ENCODE measurements at places on chromosomes 3 and 15.

DNA sequence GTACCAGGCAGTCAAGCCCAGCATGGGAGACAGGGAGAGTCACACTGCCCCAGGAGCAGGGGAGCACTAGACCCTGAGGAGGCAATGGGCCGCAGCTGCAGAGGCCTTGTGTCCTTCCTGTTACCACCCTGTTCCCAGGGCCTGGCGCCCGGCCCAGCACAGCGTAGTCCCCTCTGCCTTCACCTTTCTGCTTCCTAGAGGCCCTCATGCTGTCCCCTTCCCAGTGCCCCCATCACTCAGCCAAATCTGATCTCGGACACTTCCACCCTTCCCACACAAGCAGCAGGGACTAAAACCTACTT, 6.9 kb upstream of the TBC1D2B start:
- no peak for DNase-seq

DNA sequence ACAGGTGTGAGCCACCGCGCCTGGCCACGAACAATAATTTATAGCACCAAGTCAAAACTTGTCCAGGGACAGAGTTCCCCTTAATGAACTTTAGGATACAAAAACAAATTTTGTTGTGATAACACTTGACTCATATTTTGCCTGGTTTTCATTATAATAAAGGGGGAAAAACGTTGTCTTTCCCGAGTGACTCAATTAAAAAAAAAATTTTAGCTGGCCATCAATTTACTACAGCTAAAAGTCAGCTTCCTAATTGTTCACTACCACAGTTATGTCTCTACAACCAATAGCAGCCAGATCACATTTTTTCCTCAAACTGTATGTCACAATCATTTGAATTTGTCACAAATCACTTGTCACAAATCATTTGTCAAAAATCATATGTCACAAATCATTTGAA, 116.0 kb downstream of the P3H2 start:
- no peak for DNase-seq

DNA sequence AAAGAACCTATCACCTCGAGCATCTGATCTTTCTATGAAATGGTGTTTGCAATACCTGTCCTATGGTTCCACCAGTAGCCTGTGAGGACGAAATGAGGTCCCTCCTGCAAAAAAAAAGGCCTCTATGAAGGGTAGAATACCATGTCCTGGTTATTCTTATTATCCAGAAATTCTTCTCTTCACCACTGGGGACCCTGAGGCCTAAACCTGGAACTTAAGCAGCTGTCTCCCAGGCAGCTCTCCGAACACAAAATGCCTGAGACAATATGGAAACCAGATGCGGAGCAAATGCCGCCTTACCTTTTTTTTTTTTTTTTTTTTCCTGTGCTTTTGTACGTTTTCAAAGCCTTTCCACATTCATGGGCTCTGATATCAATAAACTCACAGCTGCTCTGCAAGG, 62.1 kb upstream of the WNT5A start:
- DNase-seq: no peak

GRCh38 chr3:49462222-49462621, 7.8 kb upstream of the DAG1 start:
- no peak for DNase-seq

- DNase-seq: no peak
Measured at GRCh38 chr3:71048948-71049347, 534.6 kb downstream of the FOXP1 start.

DNA sequence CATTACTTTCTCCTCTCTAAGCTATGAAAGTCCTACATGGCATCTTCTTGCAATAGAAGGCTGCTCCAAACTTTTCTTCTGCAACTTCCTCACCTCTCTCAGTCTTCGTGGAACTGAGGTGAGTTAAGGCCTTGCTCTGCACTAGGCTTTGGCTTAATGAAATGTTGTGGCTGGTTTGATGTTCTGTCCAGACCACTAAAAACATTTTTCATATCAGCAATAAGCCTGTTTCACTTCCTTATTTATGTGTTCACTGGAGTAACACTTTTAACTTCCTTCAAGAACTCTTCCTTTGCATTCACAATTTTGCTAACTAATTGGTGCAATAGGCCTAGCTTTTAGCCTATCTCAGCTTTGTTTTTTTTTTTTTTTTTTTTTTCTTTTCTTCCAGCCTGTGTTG, 335.3 kb upstream of the NECTIN3 start:
- DNase-seq: no peak

GRCh38 chr15:84953136-84953535, 28.5 kb upstream of the PDE8A start:
- DNase-seq: no peak

- no peak for DNase-seq
Measured at GRCh38 chr3:10242182-10243065, 5.8 kb upstream of the TATDN2 start.

- no peak for DNase-seq
Measured at GRCh38 chr3:15206662-15207576, 873 bp downstream of the CAPN7 start.

Data from omental fat pad (tissue), 4 donors.